ENCODE measurements at places on chromosomes 1 and 21.

DNA sequence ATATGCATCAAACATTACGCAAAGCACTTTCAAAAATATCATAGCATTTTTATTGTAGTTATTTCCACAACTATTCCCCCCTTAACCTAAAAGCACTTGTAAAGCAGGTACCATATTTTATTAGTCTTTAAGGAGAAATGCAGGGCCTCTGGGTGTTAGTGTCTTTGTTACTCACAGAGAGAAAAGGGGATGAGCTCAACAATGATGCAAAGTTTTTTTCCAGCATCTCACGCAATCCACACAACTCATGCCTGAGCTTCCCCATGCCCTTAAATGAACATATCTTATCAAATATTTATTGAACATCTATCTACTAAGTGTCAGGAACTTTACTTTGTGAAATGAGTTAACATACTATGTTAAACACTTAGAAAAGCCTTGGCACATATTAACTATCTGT is 50.6 kb downstream of the BEND5 start:
- DNase-seq, result no peak

GRCh38 chr1:167440776-167441175 is 77.6 kb downstream of the CD247 start:
- DNase-seq, result no peak

DNA sequence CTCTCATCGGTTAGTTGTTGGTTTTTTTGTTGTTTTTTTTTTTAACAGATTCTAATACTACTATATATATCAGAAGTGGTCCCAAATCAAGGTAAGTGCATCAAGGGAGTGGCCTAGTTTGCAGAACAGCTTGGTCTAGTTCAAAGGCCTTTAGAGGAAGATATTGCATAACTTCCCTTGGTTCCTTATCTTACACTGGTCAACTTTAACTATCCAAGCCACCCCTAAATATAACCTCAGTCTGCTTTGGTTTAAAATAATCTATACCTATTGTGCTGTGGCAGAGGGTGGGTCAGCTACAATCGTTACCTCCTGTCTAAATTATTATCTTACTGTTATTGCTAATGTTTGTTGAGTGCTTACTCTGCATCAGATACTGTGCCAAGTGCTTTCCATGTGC is 6.9 kb downstream of the S100A12 start:
- no peak for DNase-seq

DNA sequence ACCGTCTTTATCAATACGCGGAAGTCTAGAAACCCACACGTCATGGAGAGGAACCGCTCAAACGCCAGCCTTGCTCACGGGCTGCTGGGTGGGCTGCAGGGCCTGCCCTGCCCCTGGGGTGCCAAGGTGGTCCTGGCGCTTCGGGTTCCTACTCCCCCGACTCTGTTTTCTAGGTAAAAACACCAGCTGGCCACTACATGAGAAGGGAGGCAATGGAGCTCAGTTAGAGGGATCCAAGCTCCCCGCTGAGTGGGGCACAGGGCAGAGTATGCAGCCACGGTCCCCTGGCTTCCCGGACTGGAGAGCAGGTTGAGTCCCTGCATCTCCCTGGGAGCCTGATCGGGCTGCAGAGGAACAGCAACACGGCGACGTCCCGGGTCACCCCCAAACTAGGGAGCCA is 41.2 kb upstream of the RIPK4 start:
- DNase-seq, result no peak

DNA sequence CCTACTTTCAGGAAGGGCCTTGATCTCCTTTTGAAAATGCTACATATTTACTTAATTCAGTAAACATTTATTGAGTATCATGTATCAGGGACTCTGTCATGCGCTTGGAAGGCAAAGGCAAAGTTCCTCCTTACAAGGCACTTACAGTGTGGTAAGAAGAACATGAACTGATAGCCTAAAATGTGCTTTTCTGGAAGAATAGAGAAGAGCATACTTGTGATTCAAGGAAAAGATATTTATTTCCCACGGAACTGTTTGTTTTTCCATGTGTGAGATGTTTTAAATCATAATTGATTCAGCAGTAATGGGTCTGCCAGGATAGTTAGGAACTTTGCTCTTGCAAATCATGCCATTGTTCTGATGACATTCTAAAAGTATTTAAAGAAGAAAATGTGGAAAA is 110.1 kb upstream of the ZNHIT6 start:
- no peak for DNase-seq

GRCh38 chr1:244084763-244085162 is 33.7 kb downstream of the ZBTB18 start:
- DNase-seq, result no peak
